Stimulated activated CD8-positive, alpha-beta memory T cell treated with anti-CD3 and anti-CD28 coated beads, Interleukin-15, amount 100 ng/mL, for 4 hours (primary cell): ENCODE measurements at places on chromosomes 2 and 18.

- DNase-seq = no peak
These were observed 10.5 kb downstream of the VIT start for GRCh38 chr2:36707050-36707449.

DNA sequence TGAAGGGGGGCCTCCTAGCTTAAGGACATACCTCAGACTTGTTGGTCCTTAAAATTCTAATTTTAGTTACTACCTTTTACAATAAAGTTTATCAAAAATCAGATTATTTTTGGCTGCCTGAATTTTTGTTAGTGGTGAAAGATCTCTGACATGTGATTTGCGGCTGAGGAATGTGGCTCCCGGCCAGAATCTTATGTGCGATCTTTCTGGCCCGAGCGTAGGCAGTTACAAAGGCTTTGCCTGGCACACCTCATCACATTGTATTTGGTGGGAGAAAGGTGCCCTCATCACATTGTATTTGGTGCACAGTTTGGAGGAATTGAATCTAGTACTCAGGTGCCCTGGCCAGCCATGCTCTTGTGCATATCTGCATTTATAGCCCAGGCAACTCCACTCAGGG lies 289.1 kb downstream of the GULP1 start:
- no peak for DNase-seq

GRCh38 chr2:140814141-140814540 lies 1316.7 kb downstream of the LRP1B start:
- DNase-seq = no peak

- DNase-seq = no peak
These were observed 671.1 kb downstream of the RNF144A start for GRCh38 chr2:7588295-7588694.

- DNase-seq = no peak
These were observed 13.7 kb downstream of the SESTD1 start for GRCh38 chr2:179250848-179251504.

GRCh38 chr2:133439565-133439920 lies 128.7 kb downstream of the NCKAP5 start:
- DNase-seq = no peak

DNA sequence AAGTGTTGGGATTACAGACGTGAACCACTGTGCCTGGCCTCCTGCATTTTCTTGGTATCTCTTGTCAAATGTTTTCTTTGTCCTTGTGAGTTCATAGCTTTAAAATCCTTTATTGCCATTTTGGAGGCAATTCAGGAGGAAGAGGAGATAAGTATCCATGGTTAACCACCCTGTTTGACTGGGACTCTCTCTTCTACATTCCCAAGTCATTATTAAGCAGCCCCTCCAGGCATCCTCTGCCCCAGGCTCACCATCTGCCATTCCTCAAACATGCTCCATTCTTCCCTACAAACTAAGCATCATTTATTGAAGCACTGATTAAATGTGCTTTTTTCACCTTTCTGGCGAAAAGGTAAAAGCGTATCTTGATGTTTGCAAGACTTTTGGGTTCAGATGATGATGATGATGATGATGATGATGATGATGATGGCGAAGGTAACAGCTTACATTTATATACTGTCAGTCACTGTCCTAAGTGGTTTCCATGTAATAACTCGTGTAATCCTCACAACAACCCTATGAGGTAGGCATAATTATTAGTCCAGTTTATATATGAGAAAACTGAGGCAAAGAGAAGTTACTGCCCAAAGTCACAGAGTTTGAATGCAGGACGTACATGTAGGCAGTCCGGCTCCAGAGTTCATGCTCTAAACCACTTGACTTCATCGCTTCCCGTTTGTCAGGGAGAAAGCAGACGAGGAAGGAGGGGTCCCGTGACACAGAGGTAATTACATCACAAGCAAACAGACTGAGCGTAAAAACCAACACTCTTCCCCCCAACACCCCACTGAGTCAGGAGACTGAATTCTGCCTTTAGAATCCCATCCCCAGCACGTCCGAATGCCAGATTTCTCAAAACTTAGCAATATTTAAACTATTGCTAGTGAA lies 69.7 kb upstream of the ACKR3 start:
- no peak for DNase-seq

- no peak for DNase-seq
These were observed 108.6 kb upstream of the CNTNAP5 start for GRCh38 chr2:123916531-123916930.

DNA sequence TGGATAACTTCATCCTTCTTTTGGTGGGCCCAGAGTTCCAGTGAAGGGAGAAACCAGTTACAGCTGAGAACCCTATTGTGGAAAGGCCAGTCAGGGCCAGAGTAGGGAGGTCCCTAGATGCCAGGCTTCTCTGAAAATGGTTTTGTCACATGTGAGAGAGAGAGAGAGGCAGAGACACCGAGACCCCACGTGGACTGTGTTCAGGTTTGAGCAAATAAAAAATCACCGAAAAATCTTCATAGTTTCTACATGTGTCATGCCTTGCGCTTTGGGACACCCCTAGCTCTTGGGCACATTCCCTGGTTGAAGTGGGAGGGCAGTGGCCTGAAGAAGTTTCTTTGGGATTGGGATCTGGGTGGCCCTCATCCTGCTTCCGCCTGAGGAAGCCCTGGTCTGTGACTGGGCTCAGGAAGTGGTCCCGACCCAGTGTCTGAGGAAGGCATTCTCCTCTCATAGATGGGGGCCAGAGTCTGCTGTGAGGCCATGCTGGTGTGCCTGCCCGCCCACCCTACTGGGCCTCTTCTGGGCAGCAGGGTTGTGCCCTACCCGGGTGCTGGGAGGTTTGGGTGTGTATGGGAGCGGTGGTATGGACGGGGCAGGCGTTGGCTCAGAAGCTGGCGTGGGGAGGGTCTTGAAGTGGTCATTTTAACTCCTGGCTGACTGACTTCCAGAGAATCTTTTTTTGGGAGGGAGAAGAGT lies 16.1 kb downstream of the NCK2 start:
- DNase-seq = no peak

DNA sequence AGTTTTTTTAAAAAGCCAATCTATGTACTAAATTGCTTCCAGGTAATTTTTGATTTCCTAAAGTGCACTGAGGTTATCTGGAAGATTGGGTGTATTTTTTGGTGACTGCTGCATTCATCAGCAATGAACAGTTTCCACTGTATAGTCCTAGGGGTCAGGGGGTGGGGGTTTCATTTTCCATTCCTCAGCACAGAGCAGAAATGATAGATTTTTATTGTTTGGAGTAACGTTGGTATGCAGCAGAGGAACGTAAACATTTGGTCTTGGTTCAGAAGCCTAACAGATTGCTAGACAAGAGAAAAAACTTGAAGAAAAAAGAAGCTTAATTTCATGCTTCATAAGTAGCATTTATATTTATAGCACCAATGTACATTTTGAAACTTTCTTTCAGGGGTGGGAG lies 54.9 kb downstream of the ZCCHC2 start:
- no peak for DNase-seq

DNA sequence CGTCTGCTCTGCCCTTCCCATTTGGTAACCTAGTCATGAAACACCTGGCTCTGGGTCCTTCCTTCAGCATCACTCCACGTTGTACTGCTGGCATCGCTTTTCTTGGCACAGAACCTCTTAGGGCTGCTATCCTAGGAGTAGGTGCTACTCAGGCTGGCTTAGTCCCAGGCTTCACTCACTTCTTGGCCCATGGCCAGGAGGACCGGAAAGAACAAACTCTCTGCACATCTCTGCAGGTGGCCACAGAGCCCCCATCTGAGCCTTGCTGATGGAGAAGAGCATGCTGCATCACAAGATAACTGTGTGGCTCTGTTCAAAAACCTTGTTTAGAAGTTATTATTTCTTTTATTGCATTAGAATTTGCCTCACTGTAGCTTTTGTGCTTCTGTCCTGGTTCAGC lies 447.2 kb upstream of the TNP1 start:
- no peak for DNase-seq

DNA sequence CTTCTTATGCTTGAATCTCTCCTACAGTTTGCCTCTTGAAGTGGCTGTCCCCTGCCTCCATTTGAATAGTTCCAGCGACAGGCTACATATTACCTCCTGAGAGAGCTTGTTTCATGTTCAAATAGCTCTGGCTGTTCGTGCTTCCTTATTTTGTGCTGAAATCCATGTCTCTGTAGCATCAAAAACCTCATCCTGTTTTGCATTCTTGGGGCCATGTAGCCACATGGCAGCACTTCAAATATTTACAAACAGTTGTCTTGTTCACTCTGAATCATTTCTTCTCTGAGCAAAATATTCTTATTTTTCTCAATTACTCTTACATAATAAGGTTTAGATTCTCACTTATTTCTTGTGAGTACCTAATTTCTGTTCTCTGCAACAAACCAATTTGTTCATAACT lies 1243.1 kb upstream of the NXPH2 start:
- no peak for DNase-seq

DNA sequence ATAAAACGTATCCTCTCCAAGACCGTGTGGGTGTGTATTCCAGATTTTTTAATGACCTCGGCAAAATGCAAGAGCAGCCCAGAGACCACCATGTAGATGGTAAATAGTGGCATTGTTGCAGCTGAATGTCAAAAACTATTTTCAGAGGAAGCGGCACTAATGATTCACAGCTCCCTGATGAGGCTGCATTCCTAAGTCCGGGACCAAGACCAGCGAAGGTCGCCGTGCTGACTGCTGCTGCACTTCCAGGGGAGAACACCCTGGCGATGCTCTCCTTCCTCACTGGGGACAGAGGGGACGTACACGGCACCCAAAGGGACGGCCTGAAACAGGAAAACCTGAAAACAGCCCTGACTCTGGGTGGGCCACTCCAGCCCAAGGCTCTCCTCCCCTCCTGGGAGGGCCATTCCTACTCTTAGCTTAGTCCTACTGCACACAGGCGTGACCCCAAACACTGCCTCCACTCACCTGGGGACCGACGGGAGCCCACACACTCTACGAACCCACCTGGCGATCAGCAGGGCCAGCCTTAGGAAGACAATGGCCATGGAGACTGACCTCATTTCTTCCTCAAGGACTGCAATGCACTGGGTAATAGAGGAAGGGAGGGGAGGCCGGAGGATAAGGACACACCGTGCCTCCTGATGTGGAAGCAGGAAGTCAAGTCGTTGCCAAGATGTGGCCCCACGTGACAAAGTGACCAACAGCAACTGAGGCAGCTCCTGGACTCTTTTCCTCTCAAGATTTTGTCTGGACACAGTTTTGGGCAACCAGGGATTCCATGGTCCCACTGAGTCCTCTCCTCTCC lies 82.8 kb downstream of the ZNF516 start:
- no peak for DNase-seq

DNA sequence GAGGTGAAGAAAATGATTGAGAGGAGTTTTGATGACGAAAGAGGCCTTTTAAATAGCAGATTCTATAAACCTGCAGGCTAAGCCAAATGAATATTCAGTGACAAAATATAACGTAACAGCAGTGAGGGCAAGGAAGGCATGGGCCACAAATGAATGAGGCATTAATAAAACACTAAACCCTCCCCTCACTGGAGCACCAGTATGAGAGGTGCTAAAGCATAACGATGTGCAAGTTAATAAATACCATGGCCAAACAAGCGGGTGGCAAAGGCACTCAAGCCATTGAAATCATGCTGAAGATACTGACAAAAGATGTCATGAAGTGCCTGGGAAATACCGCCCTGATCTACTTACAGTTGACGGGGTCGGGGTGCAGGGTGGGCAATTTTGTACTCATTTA lies 30.2 kb upstream of the LONRF2 start:
- DNase-seq = no peak

- no peak for DNase-seq
These were observed 14.0 kb downstream of the TMEM247 start for GRCh38 chr2:46493241-46493970.

DNA sequence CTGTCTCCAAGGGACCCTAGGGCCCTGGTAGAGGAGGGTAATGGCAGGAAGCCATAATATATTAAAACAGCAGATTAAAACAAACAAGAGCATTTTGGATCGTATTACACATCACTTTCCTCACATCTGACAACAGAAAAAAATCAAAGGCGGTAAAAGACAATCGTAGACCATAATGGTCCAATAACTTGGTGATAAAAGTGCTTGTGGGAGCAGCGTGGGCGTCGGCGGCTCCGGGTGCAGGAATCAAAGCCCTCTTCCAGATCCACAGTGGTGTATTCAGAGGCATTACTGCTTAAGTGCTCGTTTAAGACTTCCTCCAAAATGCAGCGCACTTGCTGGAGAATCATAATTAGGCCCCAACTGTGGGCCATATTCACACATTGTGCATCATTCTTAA lies 68.0 kb downstream of the FECH start:
- DNase-seq = no peak

DNA sequence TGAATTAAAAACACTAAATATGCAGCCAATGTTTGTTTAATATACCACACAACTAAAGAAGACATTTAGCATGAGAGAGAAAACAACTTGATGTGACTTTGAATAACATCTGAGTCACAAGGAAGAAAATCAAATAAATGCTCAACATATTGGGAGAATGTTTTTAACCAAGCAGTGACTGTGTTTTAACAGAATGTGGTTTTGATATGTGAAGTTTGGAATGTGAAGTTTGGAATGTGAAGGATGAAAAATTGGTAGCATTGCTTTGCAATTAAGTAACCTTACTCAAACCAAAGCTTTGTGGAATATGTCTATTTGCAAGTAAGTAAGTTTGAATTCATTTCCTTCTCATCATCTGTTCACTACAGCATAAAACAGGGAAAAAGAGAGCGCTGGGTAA lies 128.2 kb upstream of the DNAJC10 start:
- no peak for DNase-seq

GRCh38 chr2:1744446-1745170 lies at the start of gene PXDN:
Gene PXDN, minus strand, starts transcription at chr2:1744515. Its CDS starts 60 bp downstream, at chr2:1744455.
- DNase-seq = no peak

DNA sequence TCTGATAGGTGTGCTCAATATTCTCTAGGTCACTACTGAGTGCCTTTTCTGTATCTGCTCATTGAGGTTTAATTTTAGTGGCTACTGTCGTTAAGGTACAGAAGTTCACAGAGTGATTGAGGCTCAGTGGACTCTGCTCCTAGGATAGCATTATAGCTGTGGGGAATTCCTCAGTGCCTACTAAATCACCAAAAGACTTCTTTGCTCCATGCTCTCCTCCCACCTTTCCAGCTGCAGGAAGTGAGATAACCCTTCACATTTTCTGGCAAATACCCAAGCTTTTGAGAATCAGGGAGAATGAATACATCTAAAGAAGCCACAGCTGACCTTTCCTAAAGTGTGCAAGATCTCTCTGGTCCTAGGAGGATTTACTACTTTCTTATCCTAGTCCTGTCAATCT lies 95.2 kb upstream of the FSIP2 start:
- no peak for DNase-seq

DNA sequence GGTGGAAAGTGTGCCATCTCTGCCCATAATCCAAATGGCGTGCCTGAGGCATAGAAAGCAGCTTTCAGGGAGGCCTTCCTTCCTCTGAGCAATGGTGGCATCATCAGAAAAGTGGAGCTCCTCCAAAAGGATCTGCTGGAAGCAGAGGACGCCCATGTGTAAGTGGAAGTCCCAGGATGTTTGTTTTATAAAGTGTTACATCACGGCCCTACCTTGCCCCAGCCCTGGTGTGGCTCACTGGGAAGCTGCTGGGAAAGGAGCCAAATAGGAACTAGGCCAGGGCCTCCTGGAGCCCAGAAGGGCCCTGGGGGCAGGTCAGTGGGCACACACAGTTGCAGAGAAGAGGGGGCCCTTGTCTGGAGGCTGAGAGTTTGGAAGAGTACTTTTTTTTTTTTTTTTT lies 4.2 kb upstream of the ODC1 start:
- no peak for DNase-seq

- no peak for DNase-seq
These were observed 12.2 kb downstream of the RETSAT start for GRCh38 chr2:85342156-85342555.
